ENCODE measurements at places on chromosomes 3 and 15.

- DNase-seq: peak; percentile 32
These were observed at the start of gene DOCK3 for GRCh38 chr3:50674349-50675178. Gene DOCK3 (plus strand): TSS chr3:50674927. CDS start chr3:50675264, 337 bp downstream.

DNA sequence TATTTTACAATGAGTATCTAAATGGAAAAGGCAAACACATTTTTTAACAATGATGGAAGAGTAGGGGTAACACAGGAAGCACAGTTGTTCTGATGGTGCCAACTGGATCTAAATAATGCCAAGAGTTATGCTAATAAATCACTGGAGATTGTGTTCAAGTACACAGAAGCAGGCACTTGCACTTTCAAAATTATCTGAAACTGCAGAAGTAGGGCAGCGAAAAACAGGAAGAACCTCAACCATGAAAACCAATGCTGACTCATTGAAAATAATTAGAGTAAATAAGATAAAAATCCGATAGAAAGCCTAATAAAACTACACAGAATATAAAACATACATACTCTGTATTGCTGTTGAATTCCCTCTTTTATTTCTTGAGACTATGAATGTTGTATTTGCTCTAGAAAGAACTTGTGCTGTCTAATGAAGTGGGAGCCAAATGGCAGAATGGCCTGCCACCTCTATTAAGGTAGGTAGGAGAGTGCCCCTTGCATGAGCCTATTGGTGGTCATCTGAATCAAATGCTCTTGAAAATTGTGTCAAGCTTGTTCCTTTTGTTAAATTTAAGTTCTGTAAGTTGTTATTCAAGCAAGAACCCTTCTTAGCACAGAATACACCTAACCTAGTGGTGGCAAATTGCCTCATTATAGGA lies 93.7 kb downstream of the ABI3BP start:
- no peak for DNase-seq

- no peak for DNase-seq
These were observed 103.7 kb downstream of the P3H2 start for GRCh38 chr3:190016966-190017365.

GRCh38 chr3:107249132-107249531 lies 128.1 kb upstream of the CCDC54 start:
- no peak for DNase-seq

- DNase-seq: no peak
These were observed 137.5 kb downstream of the TMCO5A start for GRCh38 chr15:38072007-38072347.
